ENCODE measurements at places on chromosomes 7 and 10.
A peak's percentile ranks its signal among the peaks of the same experiment; 100 is the strongest.

DNA sequence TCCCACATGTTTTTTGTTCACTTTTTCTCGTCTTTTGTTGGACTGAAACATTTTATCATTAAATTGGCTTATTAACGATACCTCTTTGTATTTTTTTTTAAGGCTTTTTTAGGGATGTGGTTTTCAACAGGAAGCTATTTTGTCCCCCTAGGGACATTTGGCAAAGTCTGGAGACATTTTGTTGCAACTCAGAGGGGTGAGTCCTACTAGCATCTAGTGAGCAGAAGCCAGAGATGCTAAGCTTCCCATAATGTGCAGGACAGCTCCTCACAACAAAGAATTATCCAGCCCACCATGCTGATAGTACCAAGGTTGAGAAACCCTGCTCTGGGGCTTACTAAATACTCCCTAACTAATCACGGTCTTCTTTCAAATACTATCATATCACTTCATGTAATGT, 63.2 kb downstream of the ATE1 start:
- DNase-seq: no peak

DNA sequence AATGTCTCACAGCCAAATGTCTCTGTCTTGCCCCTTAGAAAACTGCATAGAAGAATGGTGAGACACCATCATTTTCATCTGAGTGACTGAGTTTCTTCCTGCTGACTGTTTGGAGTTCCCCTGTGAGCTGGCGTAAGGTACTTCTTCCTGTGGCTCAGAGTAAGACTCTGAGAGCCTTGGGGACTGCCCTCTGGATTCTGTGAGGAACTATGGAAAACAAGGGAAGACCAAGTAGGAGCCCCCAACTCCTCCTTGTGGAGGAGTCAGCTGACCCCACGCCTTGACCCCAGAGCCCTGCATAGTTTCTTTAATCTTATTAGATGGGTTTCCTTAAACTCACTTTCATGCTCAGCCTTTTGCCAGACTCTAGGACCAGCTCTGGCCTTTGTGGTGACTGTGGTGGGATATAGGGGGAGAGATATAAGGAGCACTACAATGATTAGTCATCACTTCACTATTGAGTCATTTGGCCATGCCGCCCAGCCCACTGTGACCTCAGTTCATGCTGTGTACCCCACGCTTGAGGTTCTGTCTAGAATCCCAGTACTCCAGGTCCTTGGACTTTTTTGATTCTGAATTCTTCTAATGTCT, 51.8 kb upstream of the FAM133B start:
- DNase-seq: peak; percentile 18

- no peak for DNase-seq
Observed at GRCh38 chr7:45657890-45658715, 83.9 kb downstream of the ADCY1 start.

- DNase-seq: no peak
Observed at GRCh38 chr7:17593819-17594419, 295.5 kb downstream of the AHR start.

DNA sequence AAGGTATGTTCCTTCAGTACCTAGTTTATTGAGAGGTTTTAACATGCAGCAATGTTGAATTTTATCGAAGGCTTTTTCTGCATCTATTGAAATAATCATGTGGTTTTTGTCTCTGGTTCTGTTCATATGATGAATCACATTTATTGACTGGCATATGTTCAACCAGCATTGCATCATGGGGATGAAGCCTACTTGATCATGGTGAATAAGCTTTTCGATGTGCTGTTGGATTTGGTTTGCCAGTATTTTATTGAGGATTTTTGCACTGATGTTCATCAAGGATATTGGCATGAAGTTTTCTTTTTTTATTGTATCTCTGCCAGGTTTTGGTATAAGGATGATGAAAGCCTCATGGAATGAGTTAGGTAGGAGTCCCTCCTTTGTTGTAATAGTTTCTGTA, 204.0 kb upstream of the GNAI1 start:
- DNase-seq: no peak

DNA sequence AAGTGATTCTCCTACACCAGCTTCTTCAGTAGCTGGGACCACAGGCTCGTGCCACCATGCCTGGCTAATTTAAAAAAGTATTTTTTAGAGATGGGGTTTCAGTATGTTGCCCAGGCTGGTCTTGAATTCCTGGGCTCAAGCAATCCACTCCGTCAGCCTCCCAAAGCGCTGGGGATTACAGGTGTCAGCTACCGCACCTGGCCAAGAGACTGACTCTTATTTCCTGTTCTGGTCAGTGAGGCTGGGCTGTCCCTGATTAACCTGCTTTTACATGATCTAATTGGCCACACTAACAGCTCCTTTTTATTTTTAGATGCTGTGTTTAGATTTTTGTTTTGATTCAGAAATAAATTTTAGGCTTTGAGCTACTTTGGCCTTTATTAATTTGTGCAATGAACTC, 203.9 kb downstream of the NXPH1 start:
- no peak for DNase-seq

GRCh38 chr7:54858008-54858692, 99.1 kb upstream of the SEC61G start:
- DNase-seq: no peak

- DNase-seq: no peak
Observed at GRCh38 chr10:86258499-86258898, 108.1 kb downstream of the GRID1 start.

- no peak for DNase-seq
Observed at GRCh38 chr10:50625649-50626132, 1.9 kb upstream of the SGMS1 start.

GRCh38 chr7:73894733-73895551, 34.0 kb downstream of the TMEM270 start:
- peak; percentile 78 for DNase-seq

GRCh38 chr7:148084138-148084537, 506.4 kb upstream of the C7orf33 start:
- DNase-seq: no peak

DNA sequence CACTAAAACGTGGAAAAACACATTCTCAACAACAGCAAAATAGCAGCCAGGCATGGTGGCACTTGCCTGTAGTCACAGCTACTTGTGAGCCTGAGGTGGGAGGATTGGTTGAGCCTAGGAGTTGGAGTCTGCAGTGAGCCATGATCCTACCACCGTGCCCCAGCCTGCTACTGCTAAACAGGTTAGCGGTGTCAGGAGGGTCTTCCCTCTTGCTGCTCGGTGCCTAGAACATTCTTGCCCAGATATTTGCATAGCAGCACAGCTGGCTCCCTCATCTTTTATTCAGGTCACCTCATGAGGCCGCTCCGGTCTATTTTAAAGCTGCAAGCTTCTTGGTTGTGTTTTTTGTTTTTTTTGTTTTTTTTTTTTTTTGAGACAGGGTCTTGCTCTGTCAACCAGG, 2.9 kb upstream of the RABGEF1 start:
- no peak for DNase-seq

DNA sequence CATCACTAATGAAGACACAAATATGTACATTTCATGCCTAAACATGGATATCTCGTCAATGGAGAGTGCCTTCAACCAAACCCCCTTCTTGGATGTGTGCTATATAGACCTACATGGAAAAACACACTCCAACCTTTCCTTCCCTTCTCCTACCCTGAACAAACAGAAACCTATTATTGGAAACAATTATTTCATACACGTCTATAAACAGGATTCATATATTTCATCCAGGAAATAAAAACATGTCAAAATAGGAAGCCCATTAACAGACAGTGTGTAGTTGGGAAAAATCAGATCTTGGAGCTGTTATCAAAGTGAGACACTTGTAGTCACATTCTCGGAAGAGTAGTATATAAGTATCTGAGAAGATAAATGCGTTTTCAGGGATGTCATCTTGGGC, 81.1 kb downstream of the NRP1 start:
- no peak for DNase-seq

- DNase-seq: peak; percentile 80
Observed at GRCh38 chr10:30812018-30812851, 182.7 kb upstream of the LYZL2 start.

DNA sequence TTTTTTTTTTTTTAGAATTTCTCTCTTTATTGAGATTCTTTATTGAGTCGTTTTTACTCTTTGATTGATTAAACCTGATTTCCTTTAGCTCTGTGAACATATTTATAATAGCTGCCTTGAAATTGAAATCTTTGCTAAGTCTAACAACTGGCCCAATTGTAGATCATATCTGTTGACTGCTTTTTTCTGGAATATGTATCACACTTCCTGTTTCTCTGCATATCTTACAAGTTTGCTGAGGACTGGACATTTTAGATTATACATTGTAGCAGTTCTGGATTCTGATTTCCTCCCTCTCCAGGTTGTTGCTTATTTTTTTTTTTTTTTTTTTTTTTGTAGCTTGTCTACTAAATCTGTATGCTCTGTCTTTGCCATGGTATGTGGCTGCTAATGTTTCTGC, 56.3 kb downstream of the PRKAR2B start:
- DNase-seq: no peak

DNA sequence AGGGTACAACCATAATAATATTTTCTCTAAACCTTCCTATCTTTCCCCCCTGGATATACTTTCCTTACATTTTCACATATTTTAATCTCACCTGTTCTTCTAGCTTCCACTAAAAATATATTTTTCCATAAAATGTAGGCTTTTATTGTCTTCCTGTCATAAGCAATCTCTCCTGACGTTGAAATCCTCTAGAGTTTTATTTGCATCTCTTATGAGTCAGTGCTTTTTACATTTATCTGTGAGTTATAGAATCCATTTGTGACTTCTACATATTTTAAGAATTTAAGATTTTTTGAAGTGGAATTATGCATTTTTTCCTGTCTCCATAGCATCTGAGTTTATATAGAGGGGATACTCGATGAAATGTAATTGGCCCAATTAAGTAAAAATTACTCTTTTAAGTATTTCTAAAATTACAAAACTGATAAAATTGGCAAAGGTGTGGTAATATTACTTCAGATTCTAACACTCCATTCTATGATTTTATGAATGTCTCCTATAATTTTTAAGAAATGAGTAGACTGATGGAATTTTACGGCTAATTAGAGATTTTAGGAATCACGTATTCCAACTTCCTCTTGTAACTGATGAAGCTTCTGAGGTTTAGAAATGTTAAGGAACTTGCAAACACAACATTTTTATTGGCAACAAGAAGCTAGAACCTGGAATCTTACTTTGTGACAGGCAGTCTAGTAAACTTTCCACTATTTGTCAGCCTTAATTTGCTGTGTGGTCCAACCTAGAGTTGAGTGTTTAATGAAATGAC, 422.9 kb upstream of the SEMA3A start:
- DNase-seq: no peak

- peak; percentile 83 for DNase-seq
Observed at GRCh38 chr10:24706479-24707118, 17.1 kb downstream of the ARHGAP21 start.

GRCh38 chr7:30994206-30995100, 30.7 kb downstream of the GHRHR start:
- DNase-seq: no peak

DNA sequence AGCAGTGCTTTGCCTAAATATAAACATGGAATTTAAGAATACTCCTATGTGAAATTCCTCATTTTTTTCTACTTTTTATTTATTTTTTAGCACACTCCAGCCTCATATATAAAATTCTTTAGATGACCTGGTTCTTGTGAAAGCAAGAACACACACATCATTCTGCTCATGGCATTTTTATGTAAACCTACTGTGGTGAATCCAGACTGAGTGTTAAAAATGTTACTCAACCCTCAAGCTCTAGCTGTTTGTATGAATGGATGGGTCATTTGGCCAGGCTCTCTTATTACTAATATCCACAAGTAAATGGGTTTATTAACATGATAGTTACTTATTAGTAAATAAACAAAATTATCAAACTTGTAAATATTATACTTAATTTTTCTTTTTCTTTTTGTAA, 551.7 kb upstream of the LRRN3 start:
- peak; percentile 32 for DNase-seq

DNA sequence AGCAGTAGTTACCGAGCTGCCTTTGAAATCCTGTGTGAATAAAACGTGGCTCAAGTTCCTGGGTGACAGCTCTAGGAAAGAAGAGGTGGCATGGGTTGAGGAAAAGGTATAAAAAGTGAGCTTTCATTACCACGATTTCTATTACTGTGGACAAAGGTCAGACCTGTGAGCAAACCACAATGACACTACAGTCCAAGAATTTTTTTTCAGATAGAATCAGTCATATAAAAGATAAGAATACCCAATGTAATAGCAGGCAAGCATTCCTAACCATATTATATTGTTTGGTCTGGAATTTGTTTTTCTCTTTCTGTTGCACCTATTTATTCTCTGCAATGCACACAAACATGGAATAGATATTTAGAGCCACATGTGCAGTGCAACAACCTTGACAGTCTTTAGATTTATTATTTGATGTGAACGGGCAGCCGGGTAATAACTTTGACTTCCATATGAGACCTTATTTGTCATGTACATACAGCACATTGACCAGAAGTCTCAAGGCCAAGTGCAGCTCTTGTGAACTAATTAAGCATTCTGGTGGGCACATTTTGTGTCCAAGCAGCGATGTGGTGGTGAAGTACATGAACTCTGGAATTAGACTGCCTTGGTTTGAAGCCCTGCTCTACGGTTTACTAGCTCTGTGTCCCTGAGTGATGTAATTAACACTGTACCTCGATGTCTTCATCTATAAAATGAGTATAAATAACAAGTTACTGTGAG, 156.8 kb downstream of the NRCAM start:
- no peak for DNase-seq

DNA sequence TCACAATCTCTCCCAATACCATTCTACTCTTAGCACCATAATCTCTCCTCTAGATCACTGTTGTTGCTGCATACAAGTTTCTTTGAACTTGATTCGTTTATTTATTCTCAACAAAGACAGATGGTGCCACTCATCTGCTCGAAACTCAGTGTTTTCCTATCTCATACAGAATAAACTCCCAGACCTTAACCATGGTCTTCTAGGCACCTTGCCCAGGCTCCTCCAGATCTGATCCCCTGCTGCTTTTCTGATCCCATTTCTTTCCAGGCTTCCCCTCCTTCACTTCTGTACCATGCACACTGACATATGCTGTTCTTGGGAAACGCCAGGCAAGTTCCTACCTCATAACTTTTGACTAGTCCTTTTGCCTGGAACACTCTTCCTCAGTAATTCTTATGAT, 645.7 kb downstream of the DNAJB9 start:
- DNase-seq: no peak

GRCh38 chr7:2109251-2109872, 123.4 kb downstream of the MAD1L1 start:
- no peak for DNase-seq

GRCh38 chr10:43808136-43808535, 159.5 kb upstream of the ZNF32 start:
- no peak for DNase-seq

DNA sequence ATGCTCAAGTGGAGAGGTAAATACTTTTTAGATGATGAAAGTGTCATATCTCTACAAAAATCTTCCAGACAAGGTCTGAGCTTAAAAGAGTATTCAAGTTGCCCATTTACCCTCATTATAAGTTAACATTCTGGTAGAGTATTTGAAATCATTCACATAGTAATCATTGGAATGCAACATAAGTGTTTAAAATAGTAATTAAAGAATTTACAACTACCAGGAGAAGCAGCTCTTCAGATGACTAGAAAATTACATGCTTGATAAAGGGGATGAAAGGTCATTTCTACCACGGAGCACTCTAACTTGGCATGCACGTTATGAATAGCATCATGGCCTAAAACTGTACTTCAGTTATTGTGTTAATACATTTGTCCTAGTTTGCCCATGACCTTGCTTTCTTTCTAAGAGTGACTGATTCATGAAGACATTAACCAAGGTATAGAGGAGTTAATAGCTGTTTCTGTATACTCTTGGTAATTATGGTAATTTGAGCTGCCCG, 120.0 kb downstream of the SEMA3E start:
- DNase-seq: no peak

Measured in AG04450 (cell line).